ENCODE measurements at places on chromosomes 6 and 20.

DNA sequence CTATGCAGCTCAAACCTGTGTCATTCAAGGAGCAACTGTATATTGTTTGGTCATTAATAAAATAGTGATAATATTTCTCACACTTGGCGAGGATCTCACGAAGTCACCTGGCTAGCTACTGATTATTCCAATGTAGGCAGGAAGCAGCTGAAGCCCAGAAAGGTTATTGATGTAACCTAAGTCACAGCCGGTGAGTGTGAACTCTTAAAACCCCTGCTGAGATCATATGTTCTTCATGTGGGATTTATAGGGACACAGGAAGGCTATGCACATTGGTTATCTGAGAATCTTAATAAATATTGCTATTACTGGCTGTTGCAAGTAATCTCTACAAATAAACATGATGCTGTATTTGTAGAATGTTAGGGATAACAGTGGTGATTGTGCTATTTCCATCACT is 161.4 kb downstream of the TBC1D7 start:
- no peak for DNase-seq

DNA sequence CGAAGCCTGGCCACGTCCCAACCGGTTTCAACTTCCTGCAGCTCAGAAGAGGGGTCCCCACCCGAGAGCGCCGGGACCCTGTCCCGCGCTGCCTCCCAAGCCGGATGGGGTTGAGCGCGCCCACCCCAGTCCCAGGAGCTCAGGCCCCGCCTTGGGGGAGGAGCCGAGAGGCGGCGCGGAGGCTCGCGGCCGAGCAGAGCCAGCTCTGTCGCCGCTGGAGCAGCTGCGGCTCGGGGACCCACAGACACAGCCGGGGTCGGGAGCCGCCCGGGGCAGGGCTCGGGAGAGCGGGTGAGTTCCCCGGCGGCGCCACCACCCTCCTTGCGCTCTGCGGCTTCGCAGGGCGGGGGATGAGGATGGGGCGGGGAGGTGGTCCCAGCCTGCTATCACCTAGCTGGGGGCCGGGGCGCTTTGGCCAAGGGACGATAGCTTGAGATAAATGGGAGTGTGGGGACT is at the start of gene PPP1R16B:
Gene PPP1R16B (plus strand): TSS at position 196 of the 456 bp plus-strand sequence. CDS start 30,229 bp downstream, outside the sequence.
- DNase-seq: peak; percentile 65

- no peak for DNase-seq
Measured at GRCh38 chr6:35370124-35370741, 27.9 kb downstream of the PPARD start.

DNA sequence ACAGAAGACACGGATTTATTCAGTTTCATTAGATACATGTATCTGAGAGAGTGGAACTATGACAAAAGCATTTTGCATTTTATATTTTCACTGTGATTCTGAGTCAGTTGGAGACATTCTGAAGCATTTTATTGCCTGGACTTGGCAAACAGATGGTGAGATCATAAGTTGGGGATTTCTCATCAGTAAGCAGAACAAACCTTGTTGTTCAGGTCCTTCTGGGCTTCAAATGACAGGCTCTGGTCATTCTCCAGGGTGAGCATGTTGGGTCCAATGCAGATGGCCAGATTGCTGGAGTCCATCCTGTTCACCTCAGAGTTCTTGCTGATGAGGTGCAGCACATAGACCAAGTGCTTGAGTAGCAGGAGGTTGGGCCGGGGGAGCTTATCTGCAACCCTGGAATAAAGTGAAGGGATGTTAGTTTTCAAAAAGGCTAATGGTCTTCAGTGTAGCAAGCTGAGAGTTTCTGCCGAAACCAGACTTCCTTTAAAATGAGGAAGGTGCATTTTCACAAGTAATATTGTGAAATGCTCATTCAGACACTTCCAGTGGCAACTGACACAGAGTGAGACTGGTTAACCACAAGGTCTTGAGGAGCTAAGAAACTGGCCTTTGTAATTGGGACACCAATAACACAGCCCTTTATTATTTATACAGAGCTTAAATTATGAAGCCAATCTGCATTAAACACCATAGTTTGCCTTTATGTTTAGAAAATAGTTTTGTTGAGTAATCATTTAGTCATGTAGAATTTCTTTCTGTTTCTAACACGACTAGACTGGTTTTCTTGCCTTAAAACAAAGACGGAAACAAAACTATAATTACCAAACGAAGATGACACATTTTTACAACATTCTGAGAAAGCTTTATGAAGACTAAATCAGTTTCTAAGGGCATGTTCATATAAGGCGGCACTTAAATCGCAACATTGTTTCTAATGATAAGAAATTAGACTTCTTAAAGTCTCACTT is 5.6 kb downstream of the TAGAP start:
- no peak for DNase-seq

GRCh38 chr6:144893680-144894151 is 608.6 kb downstream of the UTRN start:
- no peak for DNase-seq

GRCh38 chr20:22371843-22372242 is 212.5 kb downstream of the FOXA2 start:
- DNase-seq: no peak

GRCh38 chr6:27332692-27333641 is 20.9 kb upstream of the POM121L2 start:
- no peak for DNase-seq

DNA sequence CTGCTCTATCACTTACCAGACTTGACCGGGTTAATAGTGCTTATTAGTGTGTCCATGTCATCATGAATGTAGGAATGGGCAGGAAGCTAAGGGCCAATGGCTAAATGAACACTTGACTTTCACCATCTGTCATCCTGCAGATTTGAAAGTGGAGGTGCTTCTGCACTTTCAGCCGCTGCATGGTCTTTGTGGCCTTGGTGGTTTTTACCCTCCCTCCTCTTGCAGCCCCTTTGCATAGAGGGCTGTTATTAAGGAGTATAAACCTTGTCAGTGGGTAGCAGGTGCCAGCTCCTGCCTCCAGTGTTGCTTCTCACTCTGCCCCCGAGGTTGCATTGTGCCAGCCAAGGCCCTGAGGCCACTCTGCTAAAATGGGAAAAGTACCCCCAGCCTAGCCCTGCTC is 122.2 kb upstream of the TNFAIP3 start:
- DNase-seq: no peak

- no peak for DNase-seq
Measured at GRCh38 chr20:8662433-8662954, 406.4 kb upstream of the PLCB4 start.

- no peak for DNase-seq
Measured at GRCh38 chr6:42250274-42250931, 32.7 kb upstream of the MRPS10 start.

DNA sequence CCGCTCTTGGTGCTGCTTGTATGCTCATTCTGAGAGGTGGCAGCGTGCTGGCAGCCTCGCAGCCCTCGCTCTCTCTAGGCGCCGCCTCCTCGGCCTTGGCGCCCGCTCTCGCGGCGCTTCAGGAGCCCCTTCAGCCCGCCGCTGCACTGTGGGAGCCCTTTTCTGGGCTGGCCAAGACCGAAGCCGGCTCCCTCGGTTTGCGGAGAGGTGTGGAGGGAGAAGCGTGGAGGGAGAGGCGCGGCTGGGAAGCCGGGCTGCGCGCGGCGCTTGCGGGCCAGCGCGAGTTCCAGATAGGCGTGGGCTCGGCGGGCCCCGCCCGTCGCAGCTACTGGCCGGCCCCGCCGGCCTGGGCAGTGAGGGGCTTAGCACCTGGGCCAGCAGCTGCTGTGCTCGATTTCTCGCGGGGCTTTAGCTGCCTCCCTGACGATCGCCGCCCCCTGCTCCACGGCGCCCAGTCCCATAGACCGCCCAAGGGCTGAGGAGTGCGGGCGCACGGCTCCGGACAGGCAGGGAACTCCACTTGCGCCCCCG is 19.5 kb upstream of the FAM8A1 start:
- no peak for DNase-seq

DNA sequence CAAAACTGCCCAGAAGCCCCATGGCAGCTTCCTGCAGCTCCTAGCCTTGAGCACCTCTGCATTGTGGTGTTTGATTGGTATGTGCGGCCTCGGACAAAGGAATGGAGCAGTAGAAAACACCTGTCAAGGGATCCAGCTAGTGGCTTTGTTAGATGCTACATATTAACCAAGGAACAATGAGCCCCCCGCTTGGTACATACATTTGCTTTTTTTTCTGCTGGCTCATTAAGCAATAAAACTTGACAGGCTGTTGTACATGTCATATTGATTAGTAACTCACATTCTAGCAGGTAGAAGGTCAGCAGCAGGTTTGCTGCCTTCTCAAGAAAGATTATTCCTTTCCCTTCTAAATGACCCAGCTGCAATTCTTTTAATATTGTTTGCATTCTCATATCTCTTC is 937 bp downstream of the SPACA1 start:
- DNase-seq: no peak

GRCh38 chr20:40610730-40611129 is 78.3 kb downstream of the MAFB start:
- DNase-seq: no peak

GRCh38 chr6:142706210-142706609 is 238.8 kb downstream of the HIVEP2 start:
- DNase-seq: no peak

DNA sequence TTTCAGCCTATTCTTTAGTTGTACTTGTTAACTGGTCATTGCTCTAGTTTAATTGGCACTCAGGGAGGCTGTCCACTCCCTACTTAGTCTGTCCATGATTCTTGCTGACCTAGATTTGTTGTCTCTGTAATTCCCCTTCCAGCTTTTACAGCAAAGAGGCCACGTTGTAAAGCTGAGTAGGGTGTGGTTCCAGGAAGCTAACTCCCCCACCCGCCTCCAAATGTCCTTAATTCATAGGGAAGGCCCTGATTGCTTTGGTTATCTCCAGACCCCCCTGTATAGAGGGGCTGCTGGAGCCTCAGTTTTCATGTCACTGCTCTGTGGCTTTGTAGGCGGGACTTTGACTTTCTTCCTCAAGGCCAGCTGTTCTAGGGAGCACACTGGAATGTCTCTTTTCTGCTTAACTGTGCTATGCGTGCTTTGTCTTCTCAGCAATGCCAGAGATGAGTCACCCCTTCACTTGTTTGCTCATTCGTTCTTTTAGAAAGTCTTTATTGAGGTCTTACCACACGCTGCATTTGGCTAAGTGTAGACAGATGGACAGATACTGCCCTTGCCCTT is 175.1 kb upstream of the JAG1 start:
- no peak for DNase-seq
